ENCODE measurements at places on chromosomes 4 and X.

- no peak for DNase-seq
Measured at GRCh38 chr4:93835929-93836328, 7.4 kb downstream of the ATOH1 start.

- no peak for DNase-seq
Measured at GRCh38 chr4:53614591-53614990, 23.3 kb upstream of the LNX1 start.

- no peak for DNase-seq
Measured at GRCh38 chr4:174209341-174209740, 74.1 kb downstream of the FBXO8 start.

- DNase-seq, result no peak
Measured at GRCh38 chrX:13717700-13718472, 16.5 kb downstream of the TRAPPC2 start.

- no peak for DNase-seq
Measured at GRCh38 chrX:102517326-102517725, 787 bp upstream of the TMSB15A start.

GRCh38 chr4:2045518-2045951 lies 13.6 kb upstream of the NAT8L start:
- no peak for DNase-seq

GRCh38 chrX:54415534-54416350 lies 24.5 kb upstream of the TSR2 start:
- DNase-seq, result peak; percentile 9

DNA sequence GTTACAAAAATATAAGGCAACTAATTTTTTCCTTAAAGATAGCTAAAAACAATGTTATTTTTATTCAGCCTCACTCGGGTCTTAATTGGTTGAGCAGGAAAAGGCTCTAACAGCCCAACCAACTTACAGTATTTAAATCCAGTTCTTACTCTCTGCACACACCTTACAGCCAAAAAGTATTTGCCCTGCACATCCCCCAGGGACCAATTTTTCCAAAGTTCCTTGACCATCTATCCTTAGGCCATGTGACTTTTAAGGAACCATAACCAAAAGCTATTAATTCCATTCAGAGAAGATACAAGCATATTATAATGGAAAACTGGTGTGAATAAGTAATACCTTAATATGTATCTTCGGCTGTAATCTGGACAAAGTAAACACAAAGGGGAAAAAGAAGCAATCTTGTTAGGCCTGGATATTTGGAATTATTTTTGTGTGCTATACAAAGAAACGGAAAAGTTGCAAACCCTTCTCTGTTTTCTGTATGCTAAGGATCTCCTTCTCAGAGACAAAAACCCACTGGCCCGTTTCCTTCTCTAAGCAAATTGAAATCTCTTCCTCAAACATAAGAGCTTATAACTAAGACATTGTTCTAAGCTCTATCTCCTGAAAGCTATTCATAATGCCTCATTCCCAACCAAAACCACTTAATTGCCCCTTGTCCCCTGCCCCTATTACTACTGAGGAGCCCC lies 1.0 kb upstream of the THAP9 start:
- no peak for DNase-seq

- DNase-seq, result no peak
Measured at GRCh38 chr4:87478732-87479250, 50.4 kb downstream of the SPARCL1 start.

- peak; percentile 14 for DNase-seq
Measured at GRCh38 chr4:52588097-52588496, 71.0 kb downstream of the USP46 start.

GRCh38 chrX:49043220-49043986 lies at the start of gene TFE3:
Gene TFE3 (minus strand): TSS chrX:49043357. CDS start chrX:49043226, 131 bp downstream.
- DNase-seq, result peak; percentile 96

GRCh38 chr4:109552237-109552636 lies 7.8 kb upstream of the MCUB start:
- DNase-seq, result no peak

GRCh38 chrX:150507251-150507856 lies 61.1 kb upstream of the MTM1 start:
- DNase-seq, result no peak

GRCh38 chr4:26858947-26859401 lies 1.7 kb upstream of the STIM2 start:
- DNase-seq, result no peak

GRCh38 chr4:1318488-1319213 lies 28.4 kb upstream of the UVSSA start:
- no peak for DNase-seq

GRCh38 chr4:160353548-160353947 lies 1250.7 kb downstream of the RAPGEF2 start:
- DNase-seq, result no peak

GRCh38 chrX:135009057-135009610 lies 13.2 kb downstream of the RTL8B start:
- DNase-seq, result no peak

GRCh38 chr4:16472537-16472936 lies 246.3 kb upstream of the TAPT1 start:
- no peak for DNase-seq

DNA sequence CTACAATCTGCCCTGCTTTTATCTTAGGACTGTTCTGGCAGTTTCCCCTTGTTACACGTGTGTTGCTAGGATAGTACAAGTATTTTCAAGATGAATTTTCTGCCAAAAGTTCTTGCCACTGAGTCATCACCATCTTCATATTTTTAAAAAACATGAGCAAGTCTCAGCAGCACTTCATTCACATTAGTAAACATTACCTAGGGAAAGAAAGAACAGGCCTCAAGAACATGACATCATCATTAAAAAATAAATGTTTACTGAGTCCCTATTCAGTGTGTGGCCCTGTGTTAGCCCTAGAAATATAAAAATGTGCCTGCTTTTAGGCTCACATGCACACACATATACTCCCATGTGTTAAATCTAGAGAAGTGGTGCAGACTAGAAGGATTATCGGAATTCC lies 18.7 kb upstream of the GPC3 start:
- no peak for DNase-seq

DNA sequence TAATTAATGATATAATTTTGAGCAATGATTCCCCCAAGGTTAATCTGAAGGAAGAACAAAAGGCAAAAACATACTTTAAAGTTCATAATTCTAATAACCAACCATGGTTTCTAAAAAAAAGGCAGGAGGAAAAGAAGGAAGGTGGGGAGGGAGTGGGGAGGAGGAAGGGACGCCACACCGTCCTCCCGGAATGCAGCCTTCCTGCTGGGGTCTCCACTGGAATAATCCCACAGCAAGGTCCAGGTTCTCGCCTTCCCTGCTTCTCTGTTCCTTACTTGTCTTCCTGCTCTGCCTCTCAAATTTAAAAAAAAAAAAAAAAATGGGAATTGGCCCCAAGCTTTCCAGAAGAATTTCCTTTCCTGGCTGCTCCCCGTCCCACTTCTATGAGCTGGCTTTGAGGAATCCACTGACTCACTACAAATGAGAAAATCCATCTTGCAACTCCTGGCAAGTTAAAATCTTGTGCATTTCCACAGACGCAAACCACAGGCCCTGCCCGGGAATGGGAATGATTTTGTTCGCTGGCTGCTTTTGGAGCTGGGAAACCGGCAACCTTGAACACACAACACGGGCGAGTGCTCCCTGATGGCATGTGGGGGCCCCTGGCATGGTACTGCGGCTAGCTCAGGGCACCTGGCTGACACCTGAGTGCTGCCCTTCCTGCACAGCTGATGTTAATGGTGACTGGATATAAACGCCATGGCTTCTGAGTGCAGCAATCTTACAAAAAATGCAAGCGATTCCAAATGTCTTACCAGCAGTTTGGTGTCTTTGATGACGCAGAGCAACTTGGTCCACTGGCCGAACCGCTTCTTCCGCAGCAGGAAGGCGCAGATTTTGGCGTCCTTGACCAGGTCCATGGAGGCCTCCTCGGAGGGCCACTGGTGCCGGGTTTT lies 97.0 kb downstream of the AFAP1 start:
- DNase-seq, result no peak

- no peak for DNase-seq
Measured at GRCh38 chr4:32988165-32988811, 2268.1 kb downstream of the PCDH7 start.

DNA sequence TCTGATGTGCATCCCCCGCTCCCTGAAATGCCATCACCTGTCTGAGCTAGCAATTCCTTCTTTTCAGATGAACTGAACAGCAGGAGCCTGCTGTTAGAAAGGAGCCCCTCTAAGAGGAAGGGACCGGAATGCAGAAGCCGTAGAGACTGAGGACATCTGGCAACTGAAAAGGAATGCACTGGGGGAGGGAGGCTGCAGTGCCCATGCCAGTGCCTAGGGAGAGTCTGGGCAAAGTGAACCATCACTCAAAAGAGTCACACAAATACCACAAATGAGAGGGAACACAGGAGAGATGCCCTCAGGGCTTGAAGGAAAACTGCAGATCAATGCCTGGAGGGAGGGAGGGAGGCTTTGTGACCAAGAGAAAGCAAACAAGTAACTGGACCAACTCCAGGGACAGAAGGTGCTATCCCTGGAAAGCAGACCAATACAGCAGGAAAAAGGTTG lies 93.9 kb upstream of the CBR4 start:
- DNase-seq, result no peak

GRCh38 chrX:13868591-13868990 lies 51.7 kb upstream of the GPM6B start:
- no peak for DNase-seq

- no peak for DNase-seq
Measured at GRCh38 chrX:31670245-31670644, 598.4 kb upstream of the FTHL17 start.

- no peak for DNase-seq
Measured at GRCh38 chr4:24337451-24338190, 246.7 kb downstream of the DHX15 start.

DNA sequence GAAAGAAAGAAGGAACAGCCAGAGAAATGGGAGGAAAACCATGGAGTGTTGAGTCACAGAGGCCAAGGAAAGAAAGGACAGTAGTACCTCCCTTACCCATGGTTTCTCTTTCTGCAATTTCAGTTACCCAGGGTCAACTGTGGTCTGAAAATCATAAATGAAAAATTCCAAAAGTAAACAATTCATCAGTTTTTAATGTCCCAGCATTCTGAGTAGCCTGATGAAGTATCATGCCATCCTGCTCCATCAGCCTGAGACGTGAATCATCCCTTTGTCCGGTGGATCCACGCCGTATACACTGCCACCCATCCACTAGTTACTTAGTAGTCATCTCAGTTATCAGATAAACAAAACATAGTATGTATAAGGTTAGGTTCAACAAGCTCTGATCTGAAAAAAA lies 114.2 kb downstream of the COMMD8 start:
- DNase-seq, result no peak

DNA sequence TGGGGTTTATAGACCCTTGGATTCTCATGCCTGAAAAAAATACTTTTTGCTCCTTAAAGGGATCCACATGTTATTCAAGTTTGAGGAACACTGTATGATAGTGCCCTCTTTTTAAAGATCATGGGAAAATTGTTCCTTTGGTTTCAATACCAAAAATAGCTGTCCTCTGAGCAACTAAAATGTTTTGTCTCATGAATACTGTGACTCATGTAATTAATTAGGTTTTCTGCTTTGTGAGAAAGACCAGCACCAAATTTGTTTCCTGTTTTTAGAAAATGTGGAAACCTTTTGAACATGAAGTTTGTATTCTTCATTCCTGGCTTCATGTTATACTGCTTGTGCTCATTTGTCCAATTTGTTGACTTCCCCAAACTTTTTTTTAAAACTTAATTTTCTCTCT lies 127.6 kb upstream of the SH3RF1 start:
- DNase-seq, result no peak

GRCh38 chr4:5472160-5472591 lies 236.2 kb downstream of the EVC2 start:
- no peak for DNase-seq

GRCh38 chr4:177391287-177391686 lies 51.0 kb downstream of the AGA start:
- no peak for DNase-seq

- DNase-seq, result no peak
Measured at GRCh38 chr4:165625281-165625680, 246.5 kb downstream of the CPE start.

GRCh38 chr4:98484031-98484430 lies 174.4 kb downstream of the TSPAN5 start:
- no peak for DNase-seq

GRCh38 chrX:84064164-84064563 lies 123.8 kb downstream of the RPS6KA6 start:
- no peak for DNase-seq

- DNase-seq, result no peak
Measured at GRCh38 chrX:50211510-50211909, 6.9 kb downstream of the CCNB3 start.

GRCh38 chr4:167918077-167918476 lies 174.3 kb upstream of the ANXA10 start:
- no peak for DNase-seq

DNA sequence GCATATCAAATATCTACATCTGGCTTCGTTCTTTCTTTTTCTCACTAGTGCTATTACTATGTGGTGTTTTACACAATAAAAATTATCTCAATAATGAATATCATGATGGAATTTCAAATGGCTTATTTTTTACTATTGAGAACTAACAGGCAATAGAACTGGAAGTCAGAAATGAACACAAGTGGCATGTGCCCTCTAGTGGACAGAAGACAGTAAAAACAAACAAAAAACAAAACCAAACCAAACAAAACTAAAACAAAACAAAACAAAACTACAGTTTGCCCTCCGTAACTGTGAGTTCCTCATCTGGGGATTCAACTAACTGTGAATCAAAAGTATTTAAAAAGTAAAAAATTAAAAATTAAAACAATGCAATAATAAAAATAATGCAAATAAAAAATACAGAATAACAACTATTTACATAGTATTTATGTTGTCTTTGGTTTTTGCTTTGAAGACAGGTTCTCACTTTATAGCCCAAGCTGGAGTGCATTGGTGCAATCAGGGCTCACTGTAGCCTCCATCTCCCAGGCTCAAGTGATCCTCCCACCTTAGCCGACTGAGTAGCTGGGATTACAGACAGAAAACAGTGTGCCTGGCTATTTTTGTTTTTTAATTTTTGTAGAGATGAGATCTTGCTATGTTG lies 195.6 kb upstream of the TACR3 start:
- DNase-seq, result no peak

DNA sequence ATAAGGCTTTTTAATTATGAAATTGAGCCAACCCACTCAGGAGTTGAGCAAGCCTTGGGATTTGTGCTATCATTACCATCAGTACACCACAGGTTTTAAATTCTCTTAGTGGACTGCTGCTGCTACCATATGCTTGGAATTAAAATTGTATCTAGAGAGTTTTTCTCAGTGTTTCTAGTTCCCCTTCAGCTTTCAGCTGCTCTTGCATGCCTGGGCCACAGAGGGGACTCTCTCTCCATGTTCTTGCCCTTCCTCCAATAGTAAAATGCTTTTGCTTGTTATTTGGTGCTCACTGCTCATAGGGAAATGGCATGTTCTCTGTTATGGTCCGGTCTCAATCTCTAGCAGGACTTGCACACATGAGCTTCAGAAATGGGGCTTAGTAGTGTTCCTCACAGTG lies 101.9 kb downstream of the IGSF1 start:
- DNase-seq, result no peak

- DNase-seq, result peak; percentile 4
Measured at GRCh38 chr4:2254665-2255500, 7.0 kb downstream of the MXD4 start.

- no peak for DNase-seq
Measured at GRCh38 chr4:13178621-13179020, 305.5 kb downstream of the RAB28 start.
